Hepatocyte (in vitro differentiated cells): ENCODE measurements at places on chromosomes 2 and 18. TPM values are rescaled to one million over a fixed set of nuclear protein-coding genes. Genes with fewer than 3 reads are reported as not detected.

GRCh38 chr2:20080428-20080827 is 29.0 kb upstream of the LAPTM4A start:
- no peak for DNase-seq

Gene TCF23
- not detected in 2 replicates for total RNA-seq

Gene ATP6V1B1
- 0.84 and 1.7 TPM in 2 replicates for total RNA-seq

- no peak for DNase-seq
These were observed 13.1 kb upstream of the PHLPP1 start for GRCh38 chr18:62702259-62702658.

- no peak for DNase-seq
These were observed 66.4 kb downstream of the ZNF516 start for GRCh38 chr18:76428396-76429261.

GRCh38 chr2:29261003-29261402 is 145.8 kb downstream of the CLIP4 start:
- no peak for DNase-seq

- DNase-seq, result no peak
These were observed 1207.7 kb downstream of the SUCLG1 start for GRCh38 chr2:83251321-83251872.

DNA sequence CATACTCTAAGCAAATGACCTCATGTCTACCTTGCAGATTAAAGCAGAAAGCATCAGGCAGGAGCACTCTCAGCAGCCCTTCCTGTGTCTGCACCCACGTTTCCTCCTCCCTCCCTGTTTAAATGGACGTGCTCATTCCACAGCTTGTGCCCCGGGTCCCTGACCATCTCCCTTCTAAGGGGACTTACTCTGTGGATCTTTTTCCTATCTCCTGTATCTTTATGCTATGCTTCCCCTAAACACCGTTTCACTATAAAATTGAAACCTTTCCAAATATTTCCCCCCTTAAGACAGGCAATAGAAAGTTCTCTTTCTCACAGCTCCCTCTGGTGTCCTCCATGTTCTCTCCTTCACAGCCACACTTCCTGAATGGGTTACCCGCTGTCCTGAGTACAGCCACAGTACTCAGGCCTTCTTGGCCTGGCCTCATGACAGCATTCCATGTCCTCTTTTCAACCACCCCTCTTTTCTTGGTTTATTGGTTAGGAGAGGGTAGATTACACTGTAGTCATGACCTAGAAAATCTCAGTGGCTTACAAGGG is 41.1 kb downstream of the TMEM185B start:
- DNase-seq, result no peak

Gene FKBP1B
- 20.2 and 24.4 TPM in 2 replicates for total RNA-seq

GRCh38 chr18:63131106-63131958 is 188.2 kb downstream of the BCL2 start:
- peak; percentile 68 for DNase-seq

- no peak for DNase-seq
These were observed 92.5 kb upstream of the EML6 start for GRCh38 chr2:54630858-54631497.

GRCh38 chr2:143730155-143730952 is 601.1 kb downstream of the ARHGAP15 start:
- DNase-seq, result no peak

Gene KRTCAP3
- total RNA-seq, result 11.4 and 19.3 TPM in 2 replicates
